ENCODE measurements at places on chromosomes 6 and 20. TPM values are rescaled to one million over a fixed set of nuclear protein-coding genes. Genes with fewer than 3 reads are reported as not detected.

The KDM1B gene
- 16.2 TPM for total RNA-seq

The GRM1 gene
- total RNA-seq, result under 0.01 TPM

The CRISP2 gene
- total RNA-seq, result not detected

The CDH4 gene
- 0.52 TPM for total RNA-seq

The PXDC1 gene
- total RNA-seq, result 14.1 TPM

The HLA-DOB gene
- not detected for total RNA-seq

The PHACTR3 gene
- total RNA-seq, result 1.0 TPM
